ENCODE measurements at places on chromosomes 5 and 9.

- no peak for DNase-seq
Observed at GRCh38 chr9:137694962-137695875, 76.4 kb downstream of the EHMT1 start.

DNA sequence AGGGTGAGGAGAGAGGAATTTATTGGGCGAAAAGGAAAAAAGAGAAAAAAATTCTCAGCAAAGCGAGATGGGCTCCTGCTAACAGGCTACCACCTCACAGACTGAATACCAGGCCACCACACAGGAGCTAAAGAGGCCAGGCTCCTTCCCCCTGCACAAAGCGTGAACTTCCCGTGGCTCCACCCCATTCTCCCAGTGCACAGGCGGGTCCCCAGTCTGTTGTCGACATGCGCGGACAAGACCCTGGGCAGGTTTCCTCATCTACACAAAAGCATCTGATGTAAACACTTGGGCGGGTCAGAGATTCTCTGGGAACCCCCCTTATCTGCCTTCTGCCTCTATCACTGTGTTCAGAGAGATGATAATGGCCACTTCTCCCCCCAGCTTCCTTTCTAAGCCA is 34.2 kb downstream of the IL31RA start:
- DNase-seq, result no peak

DNA sequence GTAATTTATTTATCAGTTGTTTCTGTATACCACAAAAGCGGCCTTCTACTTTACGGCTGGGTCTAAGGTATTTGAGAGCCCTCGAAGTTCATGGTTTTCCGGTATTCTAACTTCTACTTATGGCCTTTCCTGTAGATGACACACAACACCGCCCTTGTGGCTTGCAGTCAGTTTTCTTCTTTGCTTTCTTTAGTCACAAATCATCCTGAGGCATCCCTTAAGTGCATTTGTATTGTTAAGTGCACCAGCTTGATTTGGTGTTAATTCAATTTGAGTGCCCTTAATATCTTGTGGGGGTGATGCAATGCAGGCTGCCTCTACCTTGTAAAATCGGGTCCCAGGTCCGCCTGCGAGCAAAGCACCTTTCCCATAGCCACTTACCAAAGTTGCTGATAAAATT is 511.9 kb downstream of the CCDC171 start:
- no peak for DNase-seq

DNA sequence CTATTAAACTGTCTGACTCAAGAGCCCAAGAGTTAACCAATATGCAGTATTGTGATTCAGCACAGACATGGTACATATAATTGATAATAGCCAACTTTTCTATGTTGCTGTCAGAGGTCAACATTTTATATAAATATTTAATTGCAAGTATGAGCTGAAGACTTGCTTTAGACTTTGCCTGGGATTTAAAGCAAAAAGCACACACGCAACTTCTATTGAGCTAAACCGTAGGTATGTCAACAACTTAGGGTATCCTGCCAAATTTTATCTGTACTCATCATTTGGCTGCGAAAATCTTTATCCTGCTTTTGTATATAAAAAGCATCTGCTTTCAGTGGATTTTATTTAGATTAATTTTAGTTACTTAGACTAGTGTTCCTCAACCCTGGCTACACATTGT is 27.4 kb downstream of the UHRF2 start:
- DNase-seq, result no peak

GRCh38 chr5:168770036-168770498 is 190.9 kb upstream of the PANK3 start:
- DNase-seq, result no peak

DNA sequence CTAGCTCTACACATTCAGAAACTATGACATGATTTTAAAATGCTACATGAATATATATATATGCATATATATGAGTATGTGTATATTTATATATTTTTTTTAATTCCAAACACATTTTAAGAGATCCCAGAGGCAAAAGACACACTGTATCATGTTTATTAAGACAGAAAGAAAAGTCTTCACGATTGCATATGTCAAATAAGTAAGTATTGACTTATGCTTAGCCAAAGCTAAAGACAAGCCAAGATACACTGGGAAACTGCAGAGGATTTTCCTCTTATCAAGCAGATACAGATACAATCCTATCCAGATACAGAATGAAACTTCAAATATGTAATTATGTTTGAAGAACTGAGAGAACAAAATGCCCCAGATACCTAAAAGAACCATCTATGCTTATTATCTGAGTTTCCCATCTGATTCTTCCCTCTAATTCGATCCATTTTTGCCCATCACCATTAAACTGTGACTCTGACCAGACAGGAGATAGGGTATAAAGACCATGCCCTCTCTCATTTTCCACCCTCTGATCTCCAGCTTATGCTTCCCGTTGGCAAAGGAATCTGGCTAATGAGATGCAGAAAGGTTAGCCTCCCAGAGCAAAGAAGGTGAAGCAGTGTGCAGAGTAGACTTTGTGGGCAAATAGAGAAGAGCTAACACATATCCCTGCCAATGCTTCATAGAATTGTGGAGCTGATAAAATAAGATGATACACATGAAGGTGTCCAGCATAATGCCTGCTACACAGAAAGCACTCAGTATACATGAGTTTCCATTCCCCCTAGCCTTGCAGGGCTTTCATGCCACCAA is 131.0 kb upstream of the TARS1 start:
- no peak for DNase-seq

- DNase-seq, result no peak
Observed at GRCh38 chr5:175133185-175133584, 310.8 kb downstream of the DRD1 start.

DNA sequence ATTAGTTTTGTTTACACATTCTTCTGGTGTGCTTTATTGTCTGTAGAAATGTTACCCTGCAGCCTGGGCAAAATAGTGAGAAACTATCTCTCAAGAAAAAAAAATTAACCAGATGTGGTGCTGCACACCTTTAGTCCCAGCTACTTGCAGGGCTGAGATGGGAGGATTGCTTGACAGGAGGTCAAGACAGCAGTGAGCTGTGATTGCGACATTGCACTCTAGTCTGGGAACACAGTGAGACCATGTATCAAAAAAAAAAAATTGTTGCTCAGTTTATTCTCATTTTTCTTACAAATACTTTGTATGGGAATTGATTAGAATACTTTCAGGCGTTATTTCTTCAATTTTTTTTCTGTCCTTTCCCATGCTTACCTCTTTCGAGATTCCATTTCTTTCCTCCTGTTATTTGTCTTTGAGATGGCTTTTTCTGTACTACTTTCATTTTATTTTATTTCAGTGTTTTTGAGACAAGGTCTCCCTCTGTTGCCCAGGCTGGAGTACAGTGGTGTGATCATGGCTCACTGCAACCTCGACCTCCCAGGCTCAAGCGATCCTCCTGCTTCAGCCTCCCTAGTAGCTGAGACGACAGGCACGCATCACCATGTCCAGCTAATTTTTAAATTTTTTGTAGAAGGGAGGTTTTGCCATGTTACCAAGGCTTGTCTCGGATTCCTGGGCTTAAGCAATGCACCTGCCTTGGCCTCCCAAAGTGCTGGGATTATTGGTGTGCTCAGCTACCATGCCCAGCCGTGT is 24.9 kb downstream of the TENT2 start:
- no peak for DNase-seq

DNA sequence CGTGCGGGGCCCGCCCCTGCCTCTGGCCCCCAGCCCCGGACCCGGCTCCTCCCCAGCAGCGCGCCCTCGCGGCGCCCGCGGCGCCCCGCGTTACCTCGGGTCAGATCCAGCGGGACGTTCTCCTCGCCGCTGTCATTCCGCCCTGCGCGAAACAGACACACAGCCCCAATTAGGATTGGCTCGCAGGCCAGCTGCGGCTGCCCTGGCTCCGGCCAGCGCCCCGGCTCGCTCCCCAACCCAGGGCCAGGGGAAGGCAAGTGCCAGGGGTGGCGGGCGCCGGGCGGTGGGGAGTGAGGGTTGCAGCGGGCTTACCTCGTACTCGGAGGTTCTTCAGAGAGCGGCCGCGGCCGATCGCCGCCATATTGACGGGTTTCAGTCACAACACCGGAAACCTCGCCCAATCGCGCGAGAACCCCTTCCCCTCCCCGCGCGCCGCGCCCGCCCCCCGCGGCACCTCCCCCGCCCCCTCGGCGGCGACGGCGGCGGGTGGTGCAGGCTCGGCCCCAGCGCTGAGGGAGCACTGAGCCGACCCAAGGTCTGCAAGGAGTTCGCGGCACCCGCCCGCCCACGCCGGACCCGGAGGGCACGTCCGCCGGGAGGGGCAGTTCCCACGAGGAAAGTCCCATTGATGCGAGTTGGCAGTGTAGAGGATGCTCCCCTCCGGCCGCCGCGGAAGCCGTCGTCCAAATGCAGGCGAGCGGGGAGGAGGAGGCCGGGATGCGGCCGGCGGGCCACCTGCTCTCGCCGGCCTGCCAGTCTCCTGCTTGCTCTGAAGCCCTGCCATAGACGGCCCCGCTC is at the start of gene RICTOR:
Gene RICTOR (minus strand): TSS at position 383 of the 798 bp plus-strand sequence. CDS start 22 bp downstream, at position 361.
- peak; percentile 88 for DNase-seq

- DNase-seq, result no peak
Observed at GRCh38 chr9:109319626-109320241, 1.1 kb downstream of the EPB41L4B start.

- no peak for DNase-seq
Observed at GRCh38 chr9:125428060-125428901, 166.7 kb downstream of the GAPVD1 start.

GRCh38 chr9:91207729-91208418 is 153.8 kb downstream of the AUH start:
- no peak for DNase-seq

All from stimulated activated CD8-positive, alpha-beta memory T cell treated with anti-CD3 and anti-CD28 coated beads, Interleukin-15, amount 100 ng/mL, for 48 hours (primary cell).